ENCODE measurements at places on chromosomes 4 and X.
A peak's percentile ranks its signal among the peaks of the same experiment; 100 is the strongest.

DNA sequence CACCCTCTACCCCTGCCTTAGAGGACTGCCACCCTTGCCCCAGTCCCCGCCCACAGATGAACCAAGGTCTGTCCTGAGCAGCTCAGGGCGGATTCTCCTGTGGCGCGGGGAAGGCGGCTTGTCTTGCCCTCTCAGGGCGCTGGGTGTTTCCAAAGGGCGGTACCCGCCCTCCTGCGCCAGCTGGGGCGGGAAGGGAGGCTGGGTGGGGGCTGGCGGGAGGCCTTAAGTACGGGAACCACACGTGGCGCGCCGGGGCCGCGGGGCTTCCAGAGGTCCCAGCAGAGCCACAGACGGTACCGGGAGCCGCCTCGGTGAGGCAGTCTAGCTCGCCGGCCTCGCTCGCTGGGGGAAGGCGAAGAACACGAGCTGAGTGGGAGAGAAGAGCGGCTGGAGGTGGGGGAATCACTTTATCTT, 361.1 kb downstream of the MID1IP1 start:
- peak; percentile 5 for DNase-seq

- DNase-seq = no peak
Observed at GRCh38 chr4:78166622-78167021, 109.5 kb downstream of the FRAS1 start.

DNA sequence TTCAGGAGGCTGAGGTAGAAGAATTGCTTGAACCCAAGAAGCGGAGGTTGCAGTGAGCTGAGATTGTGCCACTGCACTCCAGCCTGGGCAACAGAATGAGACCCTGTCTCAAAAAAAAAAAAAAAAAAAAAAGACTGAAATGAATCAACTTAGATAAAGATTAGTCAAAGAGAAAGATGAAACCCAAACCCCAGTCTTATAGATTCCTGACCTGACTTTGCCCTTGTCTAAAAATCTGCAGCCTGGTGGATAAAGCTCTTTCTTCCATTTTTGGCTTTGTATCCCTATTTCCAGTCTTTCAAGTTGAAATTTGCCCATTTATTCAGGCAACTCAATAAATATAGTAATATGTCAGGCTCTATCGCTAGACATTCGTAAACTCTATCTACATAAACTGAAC, 39.3 kb upstream of the SPINK2 start:
- DNase-seq = no peak

DNA sequence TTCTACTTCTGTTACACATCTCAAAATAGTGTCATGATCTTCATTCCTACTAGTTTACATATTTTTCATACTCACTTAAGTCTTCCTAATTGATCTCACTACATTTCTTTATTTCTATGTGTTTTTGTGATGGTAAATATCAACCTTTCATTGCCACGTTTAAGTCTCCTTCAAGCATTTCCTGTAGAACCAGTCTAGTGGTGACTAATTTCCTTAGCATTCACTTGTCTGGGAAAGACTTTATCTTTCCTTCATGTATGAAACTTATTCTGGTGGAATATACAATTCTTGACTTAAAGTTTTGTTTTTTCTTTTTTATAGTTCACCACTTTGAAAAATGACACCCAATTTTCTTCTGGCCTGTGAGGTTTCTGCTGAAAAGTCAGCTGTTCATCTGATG, 181.4 kb upstream of the NEIL3 start:
- no peak for DNase-seq

- DNase-seq = no peak
Observed at GRCh38 chrX:37662181-37662580, 23.4 kb upstream of the XK start.

- DNase-seq = no peak
Observed at GRCh38 chr4:128603081-128603480, 206.4 kb upstream of the JADE1 start.

- no peak for DNase-seq
Observed at GRCh38 chr4:1746919-1747602, 25.7 kb downstream of the TACC3 start.

- DNase-seq = no peak
Observed at GRCh38 chrX:101564651-101565050, 14.3 kb downstream of the ARMCX1 start.

- no peak for DNase-seq
Observed at GRCh38 chrX:133857640-133858269, 127.6 kb downstream of the GPC3 start.

GRCh38 chrX:6227935-6228334, 732 bp downstream of the NLGN4X start:
- DNase-seq = no peak

DNA sequence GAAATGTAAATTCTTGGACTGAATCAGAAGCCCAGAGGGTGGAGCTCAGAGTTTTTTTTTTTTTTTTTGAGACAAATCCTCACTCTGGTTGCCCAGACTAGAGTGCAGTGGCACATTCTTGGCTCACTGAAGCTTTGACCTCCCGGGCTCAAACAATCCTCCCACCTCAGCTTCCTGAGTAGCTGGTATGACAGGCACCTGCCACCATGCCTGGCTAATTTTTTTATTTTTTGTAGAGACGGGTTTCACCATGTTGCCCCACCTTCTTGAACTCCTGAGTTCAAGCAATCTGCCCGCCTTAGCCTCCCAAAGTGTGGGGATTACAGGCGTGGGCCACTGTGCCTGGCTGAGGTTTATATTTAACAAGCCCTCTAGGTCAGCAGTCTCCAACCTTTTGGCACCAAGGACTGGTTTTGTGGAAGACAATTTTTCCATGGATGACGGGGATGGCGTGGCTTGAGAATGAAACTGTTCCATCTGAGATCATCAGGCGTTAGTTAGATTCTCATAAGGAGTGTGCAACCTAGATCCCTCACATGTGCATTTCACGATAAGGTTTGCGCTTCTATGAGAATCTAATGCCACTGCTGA, 76.7 kb downstream of the FHIP1A start:
- DNase-seq = no peak

DNA sequence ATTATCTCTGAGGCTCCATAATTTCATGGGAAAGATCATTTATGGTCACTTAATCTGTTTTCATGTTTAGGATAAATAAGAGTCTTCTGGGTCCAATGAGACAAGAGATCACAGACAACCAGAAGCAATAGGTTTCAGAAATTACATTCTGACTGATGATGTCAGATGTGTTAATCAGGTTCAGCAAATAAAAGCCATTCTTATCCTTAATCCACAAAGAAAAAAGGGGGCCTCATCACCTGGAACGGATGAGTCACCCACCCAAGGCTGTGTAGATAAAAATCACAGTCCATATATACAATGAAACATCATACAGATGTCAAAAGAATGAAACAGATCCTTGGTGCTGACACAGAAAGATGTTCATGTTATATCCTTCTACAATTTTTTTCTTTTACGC, 36.6 kb downstream of the SYTL4 start:
- no peak for DNase-seq

- DNase-seq = no peak
Observed at GRCh38 chrX:20521222-20521621, 254.5 kb upstream of the RPS6KA3 start.

- no peak for DNase-seq
Observed at GRCh38 chrX:11472879-11473278, 179.7 kb downstream of the AMELX start.

DNA sequence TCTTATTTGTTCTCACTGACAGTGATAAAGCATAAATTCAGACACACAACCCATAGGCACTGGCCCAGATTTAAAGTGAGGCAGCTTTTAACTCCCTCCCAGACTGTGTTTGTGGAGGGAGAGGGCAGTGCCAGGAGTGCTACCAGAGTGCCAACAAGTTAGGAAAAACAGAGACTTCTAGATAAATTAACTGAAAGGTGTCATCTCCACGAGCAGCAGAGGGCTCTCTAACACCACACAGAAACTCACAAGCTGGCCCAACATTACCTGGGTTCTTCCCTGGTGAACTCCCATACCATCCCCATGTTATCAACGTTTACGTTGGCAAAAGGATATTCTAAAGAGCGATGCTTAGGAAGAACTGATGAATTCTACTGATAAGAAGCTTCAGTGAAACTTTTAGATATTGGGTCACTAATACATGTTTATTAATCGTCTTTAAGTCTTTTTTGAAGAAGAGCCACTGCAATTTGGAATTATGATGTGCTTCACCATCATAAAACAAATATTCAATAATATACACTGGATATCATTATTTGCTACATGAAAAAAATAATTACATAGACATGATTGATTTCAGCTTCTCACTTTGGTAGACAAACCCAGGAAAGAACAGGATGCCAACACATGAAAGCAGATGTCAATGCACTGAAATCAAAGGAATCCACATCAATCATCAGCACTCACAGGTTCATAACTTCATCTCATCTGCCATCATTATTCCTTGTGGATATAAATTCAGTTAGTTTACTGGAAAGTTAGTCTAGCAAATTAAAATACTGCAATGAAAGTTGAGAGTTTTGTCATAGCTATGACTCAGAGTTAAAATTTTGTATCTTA, 121.2 kb upstream of the NAP1L5 start:
- DNase-seq = no peak

GRCh38 chr4:3067473-3068001, 6.8 kb downstream of the HTT-AS start:
- no peak for DNase-seq

All from stimulated activated CD8-positive, alpha-beta memory T cell treated with anti-CD3 and anti-CD28 coated beads, Interleukin-4, amount 100 ng/mL, for 4 hours (primary cell).